ENCODE measurements at places on chromosomes 6 and 20. TPM values are rescaled to one million over a fixed set of nuclear protein-coding genes. Genes with fewer than 3 reads are reported as not detected.

Gene GTSF1L
- not detected for total RNA-seq

Gene TCFL5
- 18.9 TPM for total RNA-seq

Gene SYNGAP1
- 18.8 TPM for total RNA-seq

Gene CCR6
- not detected for total RNA-seq

Gene CAPN11
- total RNA-seq, result not detected

Gene GRM1
- not detected for total RNA-seq

GRCh38 chr20:56625837-56626236 is 3.3 kb upstream of the TFAP2C start:
- H3K4me3 ChIP-seq, result peak overlapping the region; percentile 59
- no peaks in the 10 kb centered on the region for H3K27me3 ChIP-seq
- H3K36me3 ChIP-seq, result peaks cover 22% of the 10 kb centered on the region
- no peak overlapping the region for H3K27ac ChIP-seq

DNA sequence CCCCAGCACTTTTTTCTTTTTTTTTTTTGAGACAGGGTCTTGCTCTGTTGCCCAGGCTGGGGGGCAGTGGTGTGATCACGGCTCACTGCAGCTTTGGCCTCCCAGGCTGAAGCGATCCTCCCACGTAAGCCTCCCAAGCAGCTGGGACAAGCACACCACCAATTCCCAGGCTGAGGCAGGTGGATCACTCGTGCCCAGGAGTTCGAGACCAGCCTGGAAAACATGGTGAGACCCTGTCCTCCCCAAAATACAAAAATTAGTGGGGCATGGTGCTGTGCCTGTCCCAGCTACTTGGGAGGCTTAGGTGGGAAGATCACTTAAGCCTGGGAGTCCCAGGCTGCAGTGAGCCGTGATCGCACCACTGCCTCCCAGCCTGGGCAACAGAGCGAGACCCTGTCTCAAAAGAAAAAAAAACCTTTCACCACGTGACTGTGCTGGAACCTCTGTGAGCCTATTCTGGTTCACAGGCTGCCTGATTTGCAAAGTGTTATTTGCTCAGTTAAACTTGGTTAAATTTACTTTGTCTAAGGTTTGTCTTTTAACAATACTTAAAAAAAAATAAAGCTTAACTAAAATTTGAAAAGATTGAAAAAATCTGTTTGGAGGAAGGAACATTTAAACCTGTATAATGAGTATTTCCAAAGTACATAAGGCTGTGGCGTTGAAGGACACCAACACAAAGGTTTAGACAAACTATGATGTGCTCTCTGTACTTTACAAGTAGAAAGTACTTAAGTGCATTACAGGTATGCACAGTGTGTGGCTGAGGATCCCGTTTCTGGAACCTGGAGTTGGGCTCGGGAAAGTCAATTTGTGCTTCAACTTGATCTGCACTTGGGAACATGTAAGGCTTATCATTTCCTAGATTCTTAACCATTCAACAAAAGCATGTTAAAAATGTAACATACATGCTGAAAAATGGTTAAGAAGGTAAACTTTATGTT is 55.0 kb downstream of the PPP1R3G start:
- H3K27ac ChIP-seq, result no peak overlapping the region
- no peaks in the 10 kb centered on the region for H3K36me3 ChIP-seq
- no peaks in the 10 kb centered on the region for H3K27me3 ChIP-seq
- no peaks in the 10 kb centered on the region for H3K4me1 ChIP-seq
- H3K4me3 ChIP-seq, result no peak overlapping the region

DNA sequence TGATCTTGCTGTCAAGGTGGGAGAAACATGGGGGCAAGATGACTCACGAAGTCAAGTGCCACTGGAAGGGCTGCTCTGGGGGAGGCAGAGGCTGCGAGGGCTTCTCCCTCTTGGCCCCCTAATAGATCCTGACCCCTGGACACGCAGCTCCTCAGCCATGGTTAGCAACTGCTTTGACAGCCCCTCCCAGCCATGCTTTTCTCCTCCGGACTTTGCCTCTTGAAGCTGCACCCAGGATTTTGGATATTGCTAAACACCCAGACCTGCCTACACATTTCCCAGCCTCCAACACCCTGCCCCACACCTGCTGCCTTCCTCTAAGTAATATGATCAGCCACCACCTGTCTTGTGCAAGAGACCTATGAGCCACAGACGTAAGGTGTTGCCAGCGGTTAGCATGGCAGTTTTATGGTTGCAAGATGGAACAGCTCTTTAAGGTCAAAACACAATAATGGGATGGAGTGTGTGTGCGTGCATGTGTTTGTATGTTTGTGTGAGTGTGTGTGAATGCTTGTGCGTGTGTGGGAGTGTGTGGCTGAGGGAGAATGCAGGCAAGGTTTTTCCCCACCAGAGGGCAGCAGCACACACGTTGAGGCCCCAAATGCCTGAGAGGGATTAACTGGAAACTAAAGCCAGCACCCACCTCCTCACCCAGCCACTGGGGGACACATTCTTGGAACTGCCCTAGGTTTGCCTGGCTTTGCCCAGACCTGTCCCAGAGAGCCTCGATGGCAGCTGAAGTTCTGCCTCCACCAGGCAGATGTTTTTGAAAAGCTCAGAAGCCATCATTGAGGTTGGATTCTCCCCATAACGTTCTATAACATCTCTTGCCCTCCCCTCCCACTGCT is 2.5 kb downstream of the IP6K3 start:
- peaks cover 24% of the 10 kb centered on the region for H3K27me3 ChIP-seq
- H3K4me1 ChIP-seq, result peaks cover 39% of the 10 kb centered on the region
- peak overlapping the region; percentile 15 for H3K27ac ChIP-seq
- peak; percentile 89 for DNase-seq
- H3K4me3 ChIP-seq, result peak overlapping the region; percentile 35
- no peaks in the 10 kb centered on the region for H3K36me3 ChIP-seq

- no peak for DNase-seq
- H3K36me3 ChIP-seq, result no peaks in the 10 kb centered on the region
- no peak overlapping the region for H3K4me3 ChIP-seq
- no peaks in the 10 kb centered on the region for H3K4me1 ChIP-seq
- H3K27me3 ChIP-seq, result no peaks in the 10 kb centered on the region
These were observed 141.5 kb downstream of the MYB start for GRCh38 chr6:135322427-135323201.

DNA sequence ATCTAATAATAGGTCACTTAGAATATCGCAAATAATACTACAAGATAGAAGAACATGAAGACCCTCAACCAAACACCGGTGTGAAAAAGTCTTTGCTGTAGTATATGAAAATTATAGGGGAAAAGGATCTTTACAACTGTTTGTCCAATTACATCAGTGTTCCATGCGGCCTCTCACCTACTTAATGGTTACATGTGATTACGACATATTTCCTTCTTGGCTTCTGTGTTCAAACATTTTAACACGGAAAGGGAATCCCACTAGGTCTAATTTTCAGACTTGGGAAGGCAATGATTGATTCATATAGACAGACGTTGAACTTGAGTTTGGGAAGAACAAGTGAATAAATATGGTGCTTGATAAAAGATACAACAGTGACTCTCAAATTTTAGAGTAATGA is 273.4 kb downstream of the KIF16B start:
- no peaks in the 10 kb centered on the region for H3K4me1 ChIP-seq
- H3K27ac ChIP-seq, result no peak overlapping the region
- H3K27me3 ChIP-seq, result no peaks in the 10 kb centered on the region
- DNase-seq, result no peak
- H3K4me3 ChIP-seq, result no peak overlapping the region
- no peaks in the 10 kb centered on the region for H3K36me3 ChIP-seq

- DNase-seq, result no peak
- peaks cover 13% of the 10 kb centered on the region for H3K4me1 ChIP-seq
- peaks cover 4% of the 10 kb centered on the region for H3K36me3 ChIP-seq
- H3K4me3 ChIP-seq, result no peak overlapping the region
- no peak overlapping the region for H3K27ac ChIP-seq
These were observed 38.2 kb upstream of the FANCE start for GRCh38 chr6:35413911-35414310.

- no peak overlapping the region for H3K27ac ChIP-seq
- H3K4me1 ChIP-seq, result no peaks in the 10 kb centered on the region
- DNase-seq, result no peak
- H3K36me3 ChIP-seq, result no peaks in the 10 kb centered on the region
These were observed 25.0 kb downstream of the ANGPT4 start for GRCh38 chr20:891058-891705.

DNA sequence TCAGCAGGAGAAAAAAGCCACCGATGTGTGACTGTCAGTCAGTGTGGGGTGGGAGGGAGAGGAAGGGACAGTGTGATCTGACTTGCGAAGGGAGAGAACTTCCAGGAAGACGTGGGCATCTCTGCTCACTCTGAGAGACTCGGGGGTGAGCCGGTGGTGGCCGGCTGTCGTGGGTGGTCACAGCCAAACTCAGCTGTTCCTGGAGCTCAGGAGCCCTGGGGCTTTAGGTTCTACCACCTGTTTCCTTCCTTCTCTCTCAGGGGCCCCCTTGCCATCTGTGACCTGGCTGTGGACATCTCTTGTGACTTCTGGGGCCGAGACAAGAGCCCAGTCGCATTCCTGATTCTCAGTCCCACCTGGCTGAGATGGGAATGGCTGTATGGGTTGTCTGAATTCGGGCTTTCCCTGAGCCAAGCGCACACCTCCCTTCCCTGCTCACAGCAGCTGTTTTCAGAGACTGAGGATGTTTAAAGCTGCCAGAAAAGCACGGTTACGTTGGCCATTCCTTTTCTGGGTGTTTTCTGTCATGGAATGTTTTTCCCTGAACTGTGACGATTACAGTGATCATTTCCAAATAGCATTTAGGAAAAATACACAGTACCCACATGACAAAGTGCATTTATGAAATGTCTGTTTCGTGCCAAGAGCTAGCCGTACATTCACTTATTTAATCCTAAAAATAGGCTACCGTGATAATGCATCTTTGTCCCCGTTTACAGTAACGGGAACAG is 36.5 kb downstream of the SYNJ2 start:
- H3K4me1 ChIP-seq, result peaks cover 24% of the 10 kb centered on the region
- H3K36me3 ChIP-seq, result peaks cover 13% of the 10 kb centered on the region
- no peak overlapping the region for H3K4me3 ChIP-seq
- no peak overlapping the region for H3K27ac ChIP-seq
- H3K27me3 ChIP-seq, result no peaks in the 10 kb centered on the region
- no peak for DNase-seq

- H3K27me3 ChIP-seq, result peaks cover 43% of the 10 kb centered on the region
- H3K27ac ChIP-seq, result no peak overlapping the region
- H3K4me1 ChIP-seq, result no peaks in the 10 kb centered on the region
- no peaks in the 10 kb centered on the region for H3K36me3 ChIP-seq
- no peak for DNase-seq
These were observed 28.8 kb downstream of the TFAP2C start for GRCh38 chr20:56657879-56658278.

DNA sequence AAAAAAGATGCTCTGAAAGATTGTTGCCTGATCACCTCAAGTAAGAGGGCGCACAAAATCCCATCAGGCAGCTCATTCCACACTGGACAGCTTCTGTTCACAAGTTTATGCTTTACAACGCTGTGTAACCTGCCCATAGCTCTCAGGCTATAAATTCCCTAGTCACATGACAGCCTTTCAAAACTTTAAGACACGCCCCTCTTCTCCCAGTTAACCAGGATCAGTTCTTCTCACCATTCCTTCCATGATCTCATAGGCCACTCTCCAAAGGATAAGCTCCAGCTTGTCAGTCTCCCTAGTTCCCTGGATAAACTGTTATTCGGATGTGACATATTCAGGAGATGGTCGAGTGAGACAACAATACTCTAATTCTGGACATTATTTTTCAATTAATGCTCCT is 15.0 kb downstream of the ADNP start:
- H3K27ac ChIP-seq, result no peak overlapping the region
- peaks cover 66% of the 10 kb centered on the region for H3K4me1 ChIP-seq
- DNase-seq, result no peak
- no peaks in the 10 kb centered on the region for H3K27me3 ChIP-seq

DNA sequence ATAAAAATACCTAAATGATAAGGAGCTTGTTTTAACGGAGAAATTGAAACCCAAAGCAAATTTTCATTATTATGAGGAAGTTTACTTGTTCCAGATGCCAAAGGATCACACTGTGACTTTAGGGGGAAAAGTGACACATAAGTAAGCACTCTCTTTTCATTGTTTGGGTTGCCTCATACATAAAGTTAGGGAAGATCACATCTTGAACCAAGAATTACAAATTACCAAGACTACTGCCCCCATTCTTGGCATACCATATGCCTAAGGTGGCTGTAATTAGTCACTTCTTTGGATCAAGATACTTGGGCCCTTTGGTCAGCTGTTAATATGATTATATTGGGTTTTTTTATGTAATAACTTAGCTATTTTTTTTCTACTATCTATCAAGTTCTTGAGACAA is 269.0 kb downstream of the COL12A1 start:
- H3K27ac ChIP-seq, result no peak overlapping the region
- H3K4me1 ChIP-seq, result peaks cover 10% of the 10 kb centered on the region
- H3K4me3 ChIP-seq, result no peak overlapping the region
- H3K36me3 ChIP-seq, result no peaks in the 10 kb centered on the region

GRCh38 chr6:170385506-170385905 is 78.9 kb downstream of the FAM120B start:
- no peak overlapping the region for H3K27ac ChIP-seq
- no peak for DNase-seq
- H3K4me3 ChIP-seq, result no peak overlapping the region
- H3K36me3 ChIP-seq, result peaks cover 7% of the 10 kb centered on the region
- no peaks in the 10 kb centered on the region for H3K4me1 ChIP-seq

DNA sequence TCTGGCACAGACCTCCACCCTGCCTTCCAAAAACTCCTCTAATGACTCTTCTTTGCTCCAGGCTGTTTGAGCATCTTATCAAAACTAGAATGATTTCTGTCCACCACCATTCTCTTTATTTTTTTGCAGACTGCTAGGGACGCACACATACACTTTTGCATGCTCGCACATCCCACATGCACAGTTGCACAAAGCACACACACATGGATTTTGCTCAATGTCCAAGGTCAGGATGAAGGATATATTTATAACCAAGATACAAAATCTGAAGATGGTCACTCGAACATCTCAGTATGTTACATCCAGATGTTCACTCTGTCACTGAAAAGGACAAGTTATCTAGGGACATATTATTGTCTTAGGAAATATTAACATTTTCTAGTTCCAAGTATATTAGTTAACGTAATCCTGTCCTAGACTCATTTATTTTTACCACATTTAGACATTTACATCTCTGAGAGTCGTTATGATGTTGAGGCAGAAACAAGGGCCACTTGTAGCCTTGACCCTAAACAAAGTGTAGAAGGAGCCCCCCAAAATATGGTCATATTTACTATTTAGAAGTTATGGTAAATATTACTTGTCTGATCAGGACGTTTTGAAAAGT is 3.4 kb upstream of the SIM1 start:
- H3K4me3 ChIP-seq, result no peak overlapping the region
- DNase-seq, result no peak
- H3K27me3 ChIP-seq, result no peaks in the 10 kb centered on the region
- H3K27ac ChIP-seq, result no peak overlapping the region

DNA sequence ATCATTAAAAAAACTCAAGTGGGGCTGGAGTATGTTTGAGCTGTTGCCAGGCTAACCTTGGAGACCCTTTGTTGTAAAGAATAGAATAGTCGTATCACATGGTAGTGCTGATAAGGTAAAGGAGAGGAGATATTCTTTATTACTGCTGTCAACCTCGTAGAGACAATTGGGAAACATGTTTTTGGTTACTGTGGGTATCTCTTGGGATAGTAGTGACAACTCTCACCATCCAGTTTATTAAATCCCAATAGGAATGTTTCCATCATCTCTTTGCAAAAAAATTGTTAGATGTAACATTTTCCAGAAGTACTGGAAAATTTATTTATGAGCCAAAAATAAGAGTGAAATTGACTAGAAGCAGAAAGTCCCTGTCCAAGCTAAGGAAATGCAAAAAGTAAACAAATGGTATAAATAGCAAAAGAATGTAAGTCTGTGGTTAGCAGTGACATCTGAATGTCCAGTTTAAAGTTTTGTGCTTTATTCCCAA is 829.3 kb upstream of the CITED2 start:
- H3K27me3 ChIP-seq, result no peaks in the 10 kb centered on the region
- H3K4me1 ChIP-seq, result no peaks in the 10 kb centered on the region
- H3K4me3 ChIP-seq, result no peak overlapping the region
- H3K27ac ChIP-seq, result no peak overlapping the region
- H3K36me3 ChIP-seq, result no peaks in the 10 kb centered on the region
- DNase-seq, result no peak

Data from Calu3 (cell line).